ENCODE measurements at places on chromosomes 12 and 14.
A peak's percentile ranks its signal among the peaks of the same experiment; 100 is the strongest.

DNA sequence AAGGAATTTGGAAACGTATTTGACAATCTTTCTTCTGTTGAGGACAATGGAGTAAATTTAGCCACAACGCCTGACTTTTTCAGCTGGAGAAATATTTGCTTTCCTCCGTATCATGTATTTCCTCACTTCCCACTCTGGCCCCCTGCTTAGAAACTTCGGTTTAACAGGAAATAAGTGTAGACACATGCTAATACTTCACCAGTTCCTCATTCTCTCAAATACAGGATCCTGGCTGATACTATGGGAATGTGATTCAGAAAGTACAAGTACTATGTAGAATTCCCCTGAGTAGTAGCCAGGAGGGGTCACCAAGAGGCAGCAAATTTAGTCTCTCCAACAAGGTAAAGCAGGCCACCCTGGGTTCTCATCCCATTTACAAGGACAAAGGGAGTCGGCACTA lies 58.0 kb downstream of the FAR2 start:
- DNase-seq, result no peak

DNA sequence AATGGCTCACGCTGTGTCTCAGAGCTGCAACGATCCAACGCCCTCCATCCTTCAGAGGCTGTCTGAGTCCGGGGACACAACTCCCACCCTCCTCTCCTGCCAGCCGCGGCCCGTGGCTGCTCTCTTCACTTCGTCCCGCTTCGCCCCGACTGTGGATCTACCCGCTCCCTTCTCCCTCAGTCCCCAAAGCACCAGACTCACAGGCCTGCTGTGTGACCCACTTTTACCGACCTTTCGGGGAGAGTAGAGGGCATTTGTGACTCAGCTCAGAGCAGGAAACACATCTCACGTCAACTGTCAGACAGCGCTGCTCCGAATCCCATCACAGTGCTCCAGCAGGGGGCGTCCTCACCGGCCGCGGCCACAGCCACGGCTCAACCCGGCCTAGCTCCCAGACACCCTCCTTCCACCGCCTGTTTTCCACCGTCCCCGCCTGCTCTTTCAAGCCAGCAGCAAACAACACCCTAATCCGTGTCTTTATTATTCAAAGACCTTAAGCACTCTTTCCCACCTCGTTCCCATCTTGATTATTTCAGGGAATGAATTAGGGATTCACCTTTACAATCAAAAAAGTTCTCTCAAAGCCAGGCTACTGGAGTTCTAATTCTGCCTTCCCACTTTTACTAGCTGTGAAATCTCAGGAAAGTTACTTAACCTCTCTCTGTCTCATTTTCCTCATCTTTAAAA lies 5.0 kb upstream of the AQP2 start:
- DNase-seq, result no peak

GRCh38 chr12:42590330-42590934 lies 886 bp upstream of the PRICKLE1 start:
- no peak for DNase-seq

GRCh38 chr12:100801320-100801719 lies 6.7 kb downstream of the ANO4 start:
- DNase-seq, result no peak

- no peak for DNase-seq
These were observed 462.9 kb upstream of the MIS18BP1 start for GRCh38 chr14:45715946-45716345.

GRCh38 chr12:40726366-40726765 lies 34.1 kb downstream of the CNTN1 start:
- no peak for DNase-seq

- DNase-seq, result no peak
These were observed 10.7 kb downstream of the RAD52 start for GRCh38 chr12:938810-939209.

GRCh38 chr12:113120670-113121370 lies 14.7 kb downstream of the RASAL1 start:
- DNase-seq, result peak; percentile 15

DNA sequence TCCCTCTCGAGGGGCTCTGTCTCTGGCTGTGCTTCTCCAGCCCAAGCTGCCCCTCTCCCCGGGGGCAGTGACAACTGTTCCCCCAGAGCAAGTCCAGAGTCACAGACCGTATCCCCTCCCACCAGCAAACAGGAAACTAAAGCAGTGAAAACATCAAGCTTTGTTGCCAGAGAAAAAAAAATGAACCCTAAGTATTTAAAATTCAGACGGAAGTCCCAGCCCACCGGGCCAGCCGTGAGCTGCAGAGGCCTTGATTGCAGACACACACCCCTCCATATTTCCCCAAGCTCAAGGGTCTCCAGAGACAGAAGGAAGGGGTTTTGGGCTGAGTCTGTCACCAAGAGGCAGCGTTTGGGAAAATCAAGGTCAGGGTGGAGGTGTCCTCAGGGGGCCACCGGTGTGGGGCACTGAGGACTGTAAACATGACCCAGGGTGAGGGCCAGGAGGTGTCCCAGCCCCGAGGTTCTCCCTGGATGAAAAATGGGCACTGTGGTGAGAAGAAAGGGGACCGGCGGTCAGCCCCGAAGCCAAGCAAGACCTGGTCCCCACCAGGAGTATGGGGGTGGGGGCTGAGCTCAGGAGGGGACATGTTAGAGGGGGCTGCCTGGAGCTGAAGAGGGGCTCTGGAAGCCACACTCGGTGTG lies 7.7 kb downstream of the PHETA1 start:
- DNase-seq, result no peak

- no peak for DNase-seq
These were observed 13.2 kb downstream of the DTX1 start for GRCh38 chr12:113069751-113070116.

GRCh38 chr14:45664668-45665356 lies 411.8 kb upstream of the MIS18BP1 start:
- no peak for DNase-seq

DNA sequence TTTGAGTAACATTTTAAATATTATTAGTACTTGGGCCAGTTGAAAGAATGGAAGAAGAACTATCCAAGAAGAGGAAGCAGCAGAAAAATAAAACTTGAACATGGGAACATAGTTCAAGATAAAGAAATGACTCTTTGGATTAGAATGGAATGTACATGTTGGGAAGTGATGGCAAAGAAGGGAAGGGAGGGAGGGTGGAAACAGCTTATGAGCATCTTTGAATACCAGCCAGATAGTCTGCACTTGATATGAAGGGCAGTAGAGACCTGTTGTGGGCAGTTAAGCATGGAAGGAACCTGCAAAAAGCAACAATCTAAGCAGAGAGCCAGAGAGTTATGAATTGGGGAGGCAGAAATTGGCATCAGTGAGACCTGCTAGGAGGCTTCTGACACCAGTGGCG lies 10.0 kb upstream of the IL22 start:
- no peak for DNase-seq

GRCh38 chr14:54889919-54890318 lies 12.7 kb downstream of the GCH1 start:
- DNase-seq, result no peak

DNA sequence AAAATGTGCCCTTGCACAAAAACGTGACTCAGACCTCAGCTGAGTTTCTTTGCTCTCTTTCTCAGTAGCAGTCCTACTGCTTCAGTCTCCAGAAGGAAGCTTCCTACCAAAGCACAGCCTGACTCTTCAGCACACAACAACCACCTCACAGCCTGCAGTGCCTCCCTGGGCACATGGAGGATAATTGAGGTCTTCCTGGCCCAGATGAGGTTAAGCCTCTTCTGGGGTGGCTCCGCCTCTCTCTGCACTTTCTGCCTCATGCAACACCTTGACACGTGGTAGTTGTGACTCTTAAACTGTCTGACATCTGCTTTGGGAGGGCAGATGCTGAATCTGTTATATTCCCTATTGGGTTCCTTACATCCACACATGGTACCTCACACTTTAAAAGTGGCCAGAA lies 33.8 kb downstream of the GIT2 start:
- DNase-seq, result no peak

DNA sequence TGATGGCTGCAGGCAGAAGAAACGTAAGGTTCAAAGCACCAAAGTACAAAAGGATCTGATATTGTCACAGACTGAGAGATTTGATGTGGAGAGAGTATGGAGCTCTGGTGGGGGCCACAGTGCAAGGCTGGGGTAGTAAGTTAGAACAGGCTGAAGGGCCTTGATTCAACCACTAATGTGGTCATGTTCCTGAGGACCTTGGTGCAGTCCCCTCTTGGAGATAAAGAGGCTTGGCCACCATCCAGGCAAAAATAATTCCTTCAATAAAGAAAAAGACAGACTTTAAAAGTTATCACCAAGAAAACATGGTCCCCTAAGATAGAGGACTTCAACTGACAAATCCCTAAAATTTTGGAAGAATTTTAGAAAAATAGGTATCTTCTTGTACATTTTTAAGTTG lies 17.4 kb downstream of the CAPZA3 start:
- DNase-seq, result no peak

DNA sequence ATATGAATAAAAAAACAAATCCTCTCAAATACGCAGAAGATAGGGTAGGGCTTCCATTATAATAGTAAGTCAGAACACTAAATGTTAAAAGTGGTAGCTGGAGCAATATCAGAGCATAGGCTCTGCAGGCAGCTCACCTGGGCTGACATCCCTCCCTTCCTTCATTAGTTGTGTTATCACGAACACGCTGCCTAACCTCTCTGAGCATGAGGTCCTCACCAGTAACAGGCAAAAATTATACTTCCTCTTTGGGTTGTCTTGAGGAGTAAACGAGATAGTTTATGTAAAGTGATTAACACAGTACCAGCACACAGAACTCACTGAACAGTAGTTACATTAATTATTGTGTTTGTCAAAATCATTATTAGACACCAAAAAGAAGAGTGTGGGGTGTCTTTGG lies 154.3 kb downstream of the STXBP6 start:
- DNase-seq, result no peak

GRCh38 chr14:23115039-23115731 lies 3.9 kb downstream of the CEBPE start:
- no peak for DNase-seq

DNA sequence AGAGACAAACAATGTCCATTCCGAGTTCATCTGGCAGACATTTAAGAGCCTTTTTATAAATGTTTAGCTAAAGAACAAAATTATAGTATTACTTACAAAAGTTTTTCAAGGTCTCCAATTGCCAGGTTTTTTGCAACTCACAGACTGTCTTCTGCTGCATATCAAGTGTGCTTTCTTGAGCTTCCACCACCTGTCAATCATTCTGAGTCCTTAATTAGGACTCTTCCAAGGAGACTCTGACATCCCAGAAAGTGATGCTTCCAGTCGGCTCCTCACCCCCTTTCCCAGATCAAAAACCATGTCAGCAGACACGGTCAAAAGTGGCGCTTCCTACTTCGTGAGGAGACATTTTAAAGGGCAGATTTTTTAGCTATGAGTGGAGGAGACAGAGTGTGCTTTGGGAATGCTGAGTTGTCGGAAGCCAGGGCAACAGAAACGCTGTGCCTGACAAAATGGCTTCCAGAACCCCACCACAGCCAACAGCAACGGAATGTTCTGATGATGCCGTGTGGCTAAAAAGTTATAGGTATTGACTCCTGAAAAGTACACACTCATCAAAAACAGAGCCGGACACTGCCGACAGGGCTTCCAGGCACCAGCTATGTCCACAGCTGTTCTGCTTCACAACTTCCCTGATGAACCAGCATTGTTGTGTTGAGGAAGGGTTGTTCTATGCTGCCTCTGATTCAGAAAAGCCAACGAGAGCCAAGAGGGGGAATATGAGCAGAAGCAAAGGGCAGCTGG lies 116.1 kb upstream of the SLC35F4 start:
- DNase-seq, result no peak

- no peak for DNase-seq
These were observed 36.1 kb upstream of the FBLN5 start for GRCh38 chr14:91983588-91983987.

DNA sequence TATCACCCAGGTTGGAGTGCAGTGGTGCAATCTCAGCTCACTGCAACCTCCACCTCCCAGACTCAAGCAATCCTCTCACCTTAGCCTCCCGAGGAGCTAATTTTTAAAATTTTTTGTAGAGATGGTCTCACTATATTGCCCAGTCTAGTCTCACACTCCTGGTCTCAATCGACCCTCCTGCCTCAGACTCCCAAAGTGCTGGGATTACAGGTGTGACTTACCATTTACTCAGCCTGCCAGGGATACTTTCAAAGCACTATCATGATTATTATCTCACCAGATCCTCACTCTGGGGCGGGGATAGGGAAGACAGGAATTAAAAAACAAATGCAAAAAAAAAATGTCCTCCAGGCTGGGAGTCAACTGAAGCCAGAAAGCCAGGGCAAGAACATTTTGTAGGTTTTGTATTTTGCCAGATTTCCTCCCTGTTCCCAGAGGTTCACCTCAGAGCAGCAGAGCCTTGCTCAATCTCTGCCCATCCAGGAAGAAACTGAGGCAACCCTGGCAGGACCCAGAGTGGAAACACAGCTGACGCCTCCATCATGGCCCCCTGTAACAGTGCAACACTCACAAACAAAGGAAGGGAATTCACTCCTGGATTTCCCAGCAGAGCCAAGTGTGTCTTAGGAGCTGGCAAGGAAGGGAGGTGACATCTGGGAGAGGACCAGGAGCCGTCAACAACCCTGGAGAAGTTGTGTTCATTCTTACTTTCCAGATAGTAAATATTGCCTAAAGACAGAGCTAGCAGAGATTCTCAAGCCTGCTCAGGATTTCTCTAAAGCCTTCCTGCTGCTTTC lies 73.9 kb downstream of the IRF2BPL start:
- no peak for DNase-seq

- no peak for DNase-seq
These were observed 336.4 kb downstream of the CACNA1C start for GRCh38 chr12:2389079-2389790.

GRCh38 chr14:88911809-88912208 lies 87.4 kb downstream of the TTC8 start:
- DNase-seq, result no peak

GRCh38 chr14:59238216-59238615 lies 49.7 kb downstream of the DAAM1 start:
- DNase-seq, result no peak

DNA sequence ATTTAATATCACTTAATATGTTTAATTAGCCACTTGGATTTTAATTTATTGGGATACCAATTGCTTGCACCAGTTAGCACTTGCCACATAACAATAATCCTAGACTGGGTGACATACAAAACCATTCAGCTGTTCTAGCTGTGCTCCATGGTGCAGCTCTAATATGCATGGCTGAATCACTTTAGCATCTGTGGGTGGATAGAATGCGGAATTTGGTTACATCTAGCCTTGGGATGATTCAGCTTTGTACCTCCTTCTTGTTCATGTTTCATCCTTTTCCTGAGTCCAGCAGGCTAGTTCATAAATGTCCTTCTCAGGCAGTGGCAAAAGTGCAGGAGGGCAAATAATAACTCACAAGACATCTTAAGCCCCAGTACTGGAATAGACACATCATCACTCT lies 1263.0 kb downstream of the LRFN5 start:
- DNase-seq, result no peak

- no peak for DNase-seq
These were observed 32.1 kb downstream of the FMNL3 start for GRCh38 chr12:49675137-49675536.

DNA sequence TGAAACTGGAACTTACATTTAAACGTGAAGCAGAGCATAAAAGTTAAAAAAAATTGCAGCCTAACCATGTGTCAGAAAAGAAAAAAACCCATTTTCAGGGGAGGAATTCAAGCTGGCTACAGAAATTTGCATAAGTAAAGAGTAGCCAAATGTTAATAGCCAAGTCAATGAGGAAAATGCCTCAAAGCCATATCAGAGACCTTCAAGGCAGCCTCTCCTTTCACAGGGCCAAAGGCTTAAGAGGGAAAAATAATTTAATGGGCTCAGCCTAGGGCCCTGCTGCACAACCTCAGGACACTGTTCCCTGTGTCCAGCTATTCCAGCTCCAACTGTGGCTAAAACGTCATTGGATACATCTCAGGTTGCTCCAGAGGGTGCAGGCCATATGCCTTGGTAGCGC lies 749.5 kb downstream of the FLRT2 start:
- DNase-seq, result no peak

GRCh38 chr12:87140262-87140661 lies 884.1 kb upstream of the MGAT4C start:
- no peak for DNase-seq

Measured in NCI-H1092 treated with DMSO at 0.1 percent for 48 hours (cell line).